ENCODE measurements at places on chromosomes 2 and 18.

DNA sequence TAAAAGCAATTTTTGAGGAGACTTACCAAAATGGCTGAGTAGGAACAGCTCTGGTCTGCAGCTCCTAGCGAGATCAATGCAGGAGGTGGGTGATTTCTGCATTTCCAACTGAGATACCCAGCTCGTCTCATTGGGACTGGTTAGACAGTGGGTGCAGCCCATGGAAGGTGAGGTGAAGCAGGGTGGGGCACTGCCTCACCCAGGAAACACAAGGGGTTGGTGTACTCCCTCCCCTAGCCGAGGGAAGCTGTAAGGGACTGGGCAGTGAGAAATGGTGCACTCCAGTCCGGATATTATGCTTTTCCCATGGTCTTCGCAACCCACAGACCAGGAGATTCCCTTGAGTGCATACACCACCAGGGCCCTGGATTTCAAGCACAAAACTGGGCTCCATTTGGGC, 419.0 kb downstream of the NUP35 start:
- DNase-seq: no peak

GRCh38 chr2:71256421-71256820, 29.5 kb upstream of the PAIP2B start:
- no peak for DNase-seq

DNA sequence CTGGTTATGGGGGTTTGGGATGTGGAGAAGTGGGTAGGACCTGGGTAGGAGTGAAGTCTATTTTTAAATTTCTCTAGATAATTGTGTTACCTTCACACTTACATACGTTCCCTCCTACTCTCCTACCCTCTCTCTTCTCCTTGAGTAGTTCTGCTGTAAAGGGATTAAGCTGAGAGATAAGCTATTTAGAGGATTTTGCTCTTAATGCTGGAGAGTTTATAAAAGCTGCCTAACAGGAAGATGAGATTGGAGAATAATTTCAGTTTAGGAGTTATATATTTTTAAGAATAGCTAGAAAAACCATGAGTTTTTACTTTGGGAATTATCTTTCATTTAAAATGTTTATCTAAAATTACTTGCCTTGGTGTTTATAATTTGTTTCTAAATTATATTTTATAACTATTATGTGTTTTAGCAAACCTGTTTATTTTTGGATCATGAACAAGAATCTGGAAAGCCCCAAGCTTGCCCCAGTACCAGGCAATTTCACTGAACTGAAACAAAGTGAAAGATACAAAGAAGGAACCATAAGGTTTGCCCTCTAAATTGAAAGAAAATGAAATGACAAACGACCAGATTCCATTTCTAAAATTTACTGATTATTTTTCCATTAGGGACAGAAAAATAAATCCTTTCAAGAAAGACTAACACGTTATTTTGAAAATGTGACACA, 101.5 kb downstream of the ZNF532 start:
- DNase-seq: no peak

DNA sequence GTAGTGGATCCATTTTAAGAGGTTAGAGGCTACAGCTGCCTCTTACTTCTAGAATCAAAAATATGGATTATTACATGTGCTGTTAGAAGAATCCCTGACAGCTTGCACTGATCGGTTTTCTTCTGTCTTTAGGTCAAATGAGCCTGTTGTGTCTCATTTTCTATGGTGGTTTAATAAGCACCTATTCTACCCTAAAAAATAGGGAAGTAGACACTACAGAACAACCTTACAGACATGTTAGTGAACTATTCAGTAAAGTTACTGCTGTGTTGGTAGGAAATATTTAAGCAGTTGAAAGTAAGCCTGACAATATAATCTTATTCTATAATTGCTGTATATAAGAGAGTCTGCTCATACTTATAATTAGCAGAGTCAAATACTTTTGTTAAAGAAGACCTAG, 168.5 kb upstream of the NOSTRIN start:
- no peak for DNase-seq

DNA sequence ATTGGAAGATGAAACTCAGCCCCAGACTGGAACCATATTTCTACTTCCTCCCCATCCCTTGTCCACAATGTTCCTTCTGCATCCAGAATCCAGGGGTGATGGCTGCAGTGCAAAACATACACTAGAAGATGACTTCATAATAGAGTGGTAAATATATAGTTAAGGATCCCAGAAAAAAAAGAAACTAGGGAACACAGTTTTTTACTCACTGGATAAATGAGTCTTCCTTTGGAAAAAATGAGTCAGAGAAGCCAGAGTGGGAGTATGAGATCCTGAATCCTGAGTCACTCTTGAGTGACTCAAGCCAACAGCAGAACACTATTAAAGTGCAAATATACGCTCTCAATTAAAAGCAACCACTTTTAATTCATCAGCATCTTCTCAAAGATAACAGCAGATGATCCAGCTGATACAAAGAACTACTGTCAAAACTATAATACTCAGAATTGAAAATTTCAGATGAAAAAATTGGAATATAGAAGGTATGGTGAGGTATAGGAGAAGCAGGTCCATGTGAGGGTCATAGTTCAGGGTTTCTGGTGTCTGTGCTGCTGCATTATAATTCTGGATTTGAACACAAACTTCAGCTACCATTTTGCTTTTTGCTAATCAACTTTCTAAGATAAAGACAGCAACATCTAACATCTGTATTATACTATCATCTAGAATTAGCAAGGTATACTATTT, 987.2 kb upstream of the CDH2 start:
- DNase-seq: no peak

DNA sequence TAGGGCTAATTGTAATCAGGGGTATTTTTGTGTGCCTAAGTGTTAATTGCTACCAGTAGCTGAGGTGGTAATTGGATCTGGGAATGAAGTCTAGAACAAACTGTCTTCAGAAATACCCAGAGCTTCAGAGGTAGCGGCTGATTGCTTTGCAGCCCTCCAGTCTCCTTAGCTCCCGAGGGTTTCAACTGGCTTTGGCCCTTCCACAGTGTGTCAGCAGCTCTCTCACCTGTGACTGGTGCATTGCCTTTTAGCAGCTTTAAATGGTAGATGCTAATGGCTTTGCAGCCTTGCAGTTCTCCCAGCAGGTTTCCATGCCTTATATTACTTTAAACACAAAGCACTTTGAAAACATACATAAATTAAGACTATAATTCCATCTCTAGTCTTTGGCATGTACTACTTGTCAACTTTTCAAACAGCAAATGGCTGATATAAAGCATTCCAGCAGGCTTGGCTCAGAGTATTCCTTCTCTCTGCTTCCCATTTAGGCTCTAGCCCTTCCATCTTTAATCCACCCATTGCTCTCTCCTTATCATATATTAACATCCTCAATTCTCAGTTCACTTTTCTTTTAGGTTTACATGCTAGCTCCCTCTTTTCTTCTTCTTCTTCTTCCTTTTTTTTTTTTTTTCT, 156.4 kb upstream of the GALNT13 start:
- DNase-seq: no peak

DNA sequence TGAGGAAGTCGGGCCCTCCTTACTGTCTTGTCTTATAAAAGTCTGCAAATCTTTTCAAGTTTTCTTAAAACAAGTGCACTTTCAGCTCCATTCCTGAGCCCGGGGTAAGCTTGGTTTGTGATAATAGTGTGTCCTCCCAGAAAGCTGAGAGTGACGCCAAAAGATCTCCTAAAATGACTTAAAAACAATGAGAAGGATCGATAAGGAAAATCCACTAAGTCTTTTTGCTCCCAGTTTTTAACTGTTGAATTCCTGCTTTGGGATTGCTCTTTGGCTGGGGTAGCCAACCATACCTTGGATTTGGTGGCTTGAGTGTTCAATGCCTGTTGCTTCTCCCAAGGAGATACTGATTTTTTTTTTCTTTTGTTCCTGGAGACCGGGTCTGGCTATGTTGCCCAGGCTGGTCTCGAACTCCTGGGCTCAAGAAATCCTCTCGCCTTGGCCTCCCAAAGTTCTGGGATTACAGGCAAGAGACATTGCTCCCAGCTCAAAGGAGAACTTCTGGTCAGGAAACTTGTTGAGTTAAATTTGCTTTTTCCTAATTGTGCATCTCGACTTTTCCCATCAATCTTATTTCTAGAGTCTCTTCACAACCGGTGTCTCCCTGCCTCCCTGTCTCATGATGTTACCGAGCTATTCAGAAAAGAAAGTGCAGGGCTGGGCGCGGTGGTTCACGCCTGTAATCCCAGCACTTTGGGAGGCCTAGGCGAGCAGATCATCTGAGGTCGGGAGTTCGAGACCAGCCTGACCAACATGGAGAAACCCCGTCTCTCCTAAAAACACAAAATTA, 3.0 kb downstream of the TGIF1 start:
- no peak for DNase-seq

DNA sequence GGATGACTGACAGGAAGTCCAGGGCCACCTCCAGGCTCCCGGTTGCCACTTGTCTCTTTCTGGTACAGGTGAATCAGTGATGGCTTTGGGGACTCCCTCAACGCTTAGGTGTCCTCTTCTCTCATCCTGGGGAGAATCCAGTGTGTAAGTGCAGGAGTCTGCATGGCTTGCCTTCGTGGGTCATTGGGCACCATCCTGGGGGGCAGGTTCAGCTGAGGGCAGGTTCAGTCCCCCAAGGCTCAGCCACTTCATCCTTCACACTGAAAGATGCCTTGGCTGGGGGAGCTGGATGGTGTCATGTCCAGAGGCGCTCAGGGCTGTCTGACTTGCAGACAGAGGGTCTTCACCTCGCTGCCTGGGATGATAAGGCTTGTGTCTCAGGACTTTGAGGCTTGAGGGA, 29.2 kb downstream of the SH3RF3 start:
- DNase-seq: no peak

DNA sequence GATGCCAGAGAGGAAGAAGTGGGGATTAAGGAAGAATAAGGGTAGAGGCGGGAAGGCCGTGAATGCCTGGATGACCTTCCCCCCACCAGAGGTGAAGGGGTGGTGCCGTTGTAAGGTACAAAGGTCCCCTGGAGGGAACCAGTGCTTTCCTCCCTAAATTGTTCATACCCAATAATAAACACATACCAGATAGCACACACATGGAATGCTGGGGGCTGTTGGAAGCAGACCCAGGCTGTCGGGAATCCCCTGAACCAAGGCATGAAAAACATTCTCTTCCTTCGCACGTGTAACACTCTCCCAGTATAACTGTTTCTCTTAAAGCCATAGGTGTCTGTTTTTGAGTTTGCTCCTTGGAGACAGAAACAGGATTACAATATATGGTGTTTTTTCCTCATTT, 107.1 kb upstream of the CTAGE1 start:
- DNase-seq: no peak

GRCh38 chr2:1340141-1340512, 73.1 kb upstream of the TPO start:
- DNase-seq: no peak

GRCh38 chr18:78521136-78521535, 458.5 kb upstream of the SALL3 start:
- no peak for DNase-seq

All from CD4-positive, alpha-beta T cell treated with Interleukin-12 subunit alpha and Interleukin-12 subunit beta, for 1 hour (primary cell).